Left ventricle myocardium inferior (tissue), 1 donor: ENCODE measurements at places on chromosomes 1 and 21. TPM values are rescaled to one million over a fixed set of nuclear protein-coding genes. Genes with fewer than 3 reads are reported as not detected.

The HSD11B1 gene
- total RNA-seq, result 4.1 TPM

GRCh38 chr21:44353191-44353970, at the start of gene TRPM2:
Gene TRPM2 (plus strand): TSS chr21:44353621. CDS start chr21:44353701, 80 bp downstream.
- peaks cover 4% of the 10 kb centered on the region for H3K4me1 ChIP-seq
- peak within 1 kb of the TSS; percentile 42 for H3K4me3 ChIP-seq
- DNase-seq, result peak; percentile 72

The S100A7 gene
- total RNA-seq, result not detected

GRCh38 chr1:223083831-223084230, 59.2 kb downstream of the TLR5 start:
- peaks cover 15% of the 10 kb centered on the region for H3K4me1 ChIP-seq
- no peak for DNase-seq
- H3K36me3 ChIP-seq, result no peaks in the 10 kb centered on the region
- no peak overlapping the region for H3K27ac ChIP-seq
- no peak overlapping the region for H3K4me3 ChIP-seq

GRCh38 chr1:177082855-177083693, 81.4 kb downstream of the ASTN1 start:
- H3K4me1 ChIP-seq, result no peaks in the 10 kb centered on the region
- no peaks in the 10 kb centered on the region for H3K36me3 ChIP-seq
- H3K27ac ChIP-seq, result no peak overlapping the region
- H3K4me3 ChIP-seq, result no peak overlapping the region
- peaks cover 6% of the 10 kb centered on the region for H3K27me3 ChIP-seq

- no peak for DNase-seq
- H3K27ac ChIP-seq, result no peak overlapping the region
- H3K36me3 ChIP-seq, result no peaks in the 10 kb centered on the region
- no peaks in the 10 kb centered on the region for H3K4me1 ChIP-seq
- no peaks in the 10 kb centered on the region for H3K27me3 ChIP-seq
Observed at GRCh38 chr1:199898654-199899053, 128.9 kb upstream of the NR5A2 start.

- H3K4me3 ChIP-seq, result no peak overlapping the region
- H3K36me3 ChIP-seq, result no peaks in the 10 kb centered on the region
- peak overlapping the region; percentile 25 for H3K27ac ChIP-seq
- H3K27me3 ChIP-seq, result no peaks in the 10 kb centered on the region
- H3K4me1 ChIP-seq, result peaks cover 82% of the 10 kb centered on the region
Observed at GRCh38 chr1:171488190-171488929, 3.0 kb downstream of the PRRC2C start.

The PADI4 gene
- total RNA-seq, result 0.22 TPM
